T-helper 1 cell (primary cell): ENCODE measurements at places on chromosomes 5 and 9.

- no peak for DNase-seq
These were observed 352.2 kb downstream of the PLK2 start for GRCh38 chr5:58107704-58108103.

- DNase-seq: no peak
These were observed 98.4 kb downstream of the FBXL7 start for GRCh38 chr5:15598294-15598902.

GRCh38 chr5:157554179-157555036 is 21.2 kb downstream of the ADAM19 start:
- DNase-seq: no peak

- peak; percentile 35 for DNase-seq
These were observed 27.9 kb upstream of the RECK start for GRCh38 chr9:36008774-36009300.

DNA sequence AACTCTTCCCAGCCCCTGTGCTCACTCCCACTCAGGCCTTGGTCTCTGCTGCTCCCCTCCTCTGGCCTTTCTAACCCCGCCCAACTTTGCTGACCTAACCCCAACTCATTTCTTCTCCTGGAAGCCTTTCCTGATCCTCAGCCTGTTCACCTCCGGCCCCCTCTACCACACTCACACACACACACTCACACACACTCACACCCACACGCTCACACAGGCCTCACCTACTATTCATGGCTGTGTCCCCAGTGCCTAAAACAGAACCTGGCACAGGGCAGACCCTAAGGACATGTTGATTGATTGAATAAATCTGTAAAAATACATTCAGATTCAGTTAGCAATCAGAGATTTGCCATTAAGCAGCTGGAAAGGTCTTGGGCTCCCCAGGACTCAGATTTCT is 28.5 kb upstream of the LHX2 start:
- no peak for DNase-seq

DNA sequence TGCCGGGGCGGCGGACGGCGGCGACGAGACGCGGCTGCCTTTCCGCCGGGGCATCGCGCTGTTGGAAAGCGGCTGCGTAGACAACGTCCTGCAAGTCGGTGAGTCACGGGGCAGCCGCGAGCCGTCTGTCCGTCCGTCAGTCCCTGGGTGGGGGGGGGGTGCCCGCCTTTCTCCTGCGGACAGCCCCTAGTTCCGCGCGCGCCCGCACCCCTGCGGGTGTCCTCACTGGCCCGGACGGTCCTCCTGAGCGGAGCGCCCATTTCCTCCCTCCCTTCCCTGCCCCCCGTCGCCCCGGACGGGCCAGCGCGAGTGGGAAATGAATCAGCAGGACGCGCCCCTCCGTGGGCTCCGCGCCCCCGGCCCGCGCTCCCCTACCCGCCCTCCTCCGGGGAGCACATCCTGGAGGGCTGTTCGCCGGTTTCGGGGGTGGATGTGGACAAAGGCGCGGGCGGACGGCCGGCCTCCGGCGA is 828 bp downstream of the ZSWIM6 start:
- peak; percentile 43 for DNase-seq

GRCh38 chr5:128536254-128537220 is 1.5 kb downstream of the FBN2 start:
- no peak for DNase-seq

DNA sequence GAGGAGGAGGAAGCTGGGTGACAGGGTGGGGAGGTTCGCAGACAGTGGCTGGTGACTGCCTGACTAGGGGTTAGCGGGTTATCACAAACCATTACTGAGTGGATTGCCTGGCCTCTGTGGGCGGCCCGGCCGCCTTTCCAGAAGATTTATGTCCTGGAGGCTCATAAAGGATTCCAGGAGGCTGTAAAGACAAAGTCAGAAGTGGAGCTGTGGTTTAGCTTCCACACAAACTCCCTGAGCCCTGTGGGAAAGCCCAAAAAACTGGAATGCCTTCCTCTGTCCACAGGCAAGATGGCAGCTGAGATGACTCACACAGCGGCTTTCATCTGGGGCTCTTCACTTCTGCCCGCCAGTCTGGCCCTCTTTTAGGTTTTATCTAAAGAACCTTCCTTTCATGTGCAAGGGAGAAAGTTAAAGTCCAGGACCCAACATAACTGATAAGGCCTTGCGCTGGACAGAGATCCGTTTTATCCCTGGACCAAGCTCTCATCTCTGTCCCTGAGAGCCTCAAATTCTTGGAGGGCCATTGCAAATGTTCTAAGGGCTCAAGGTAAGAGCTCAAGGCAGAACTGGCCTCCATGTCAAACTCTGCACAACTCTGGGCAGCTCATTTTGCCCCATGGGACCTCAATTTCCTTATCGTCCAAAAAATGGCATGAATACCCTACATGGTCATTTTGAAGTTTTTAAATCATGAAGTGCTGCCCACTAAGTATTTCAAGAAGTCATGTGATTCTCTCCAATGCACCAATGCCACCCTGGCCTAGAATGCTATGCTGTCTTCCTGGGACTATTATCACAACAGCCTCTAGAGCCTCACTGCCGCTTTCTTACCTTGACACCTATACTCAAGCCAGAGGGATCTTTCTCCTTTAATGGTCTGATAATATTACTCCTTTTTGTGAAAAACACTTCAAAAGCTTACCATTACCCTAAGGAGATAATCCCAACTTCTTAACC is 249.4 kb upstream of the TRIM32 start:
- DNase-seq: no peak

GRCh38 chr9:130539420-130540223 is 39.8 kb upstream of the FUBP3 start:
- DNase-seq: no peak

DNA sequence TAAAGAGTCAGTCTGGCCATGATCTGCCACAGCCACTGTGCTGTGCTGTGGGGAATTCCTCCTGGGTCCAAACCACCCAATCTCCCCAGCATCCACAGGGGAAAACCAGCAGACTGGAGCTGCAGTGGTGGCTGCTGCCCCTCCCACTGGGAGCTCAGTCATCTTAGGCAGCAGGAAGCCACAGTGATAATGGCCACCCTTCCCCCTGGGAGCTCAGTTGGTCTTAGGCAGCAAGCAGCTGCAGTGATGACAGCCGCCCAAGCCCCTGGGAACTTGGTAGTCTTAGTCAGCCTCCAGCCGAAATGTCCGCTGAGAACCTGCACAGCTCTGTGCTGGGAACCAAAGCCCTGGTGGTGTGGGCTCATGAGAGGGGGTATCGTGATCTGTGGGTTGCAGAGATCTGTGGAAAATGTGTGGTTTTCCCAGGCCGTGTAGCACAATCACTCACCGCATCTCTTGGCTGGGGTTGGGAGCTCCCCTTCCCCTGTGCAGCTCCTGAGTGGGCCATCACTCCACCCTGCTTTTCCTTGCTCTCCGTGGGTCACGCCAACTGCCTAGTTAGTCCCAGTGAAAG is 38.4 kb upstream of the SMIM15 start:
- DNase-seq: no peak

DNA sequence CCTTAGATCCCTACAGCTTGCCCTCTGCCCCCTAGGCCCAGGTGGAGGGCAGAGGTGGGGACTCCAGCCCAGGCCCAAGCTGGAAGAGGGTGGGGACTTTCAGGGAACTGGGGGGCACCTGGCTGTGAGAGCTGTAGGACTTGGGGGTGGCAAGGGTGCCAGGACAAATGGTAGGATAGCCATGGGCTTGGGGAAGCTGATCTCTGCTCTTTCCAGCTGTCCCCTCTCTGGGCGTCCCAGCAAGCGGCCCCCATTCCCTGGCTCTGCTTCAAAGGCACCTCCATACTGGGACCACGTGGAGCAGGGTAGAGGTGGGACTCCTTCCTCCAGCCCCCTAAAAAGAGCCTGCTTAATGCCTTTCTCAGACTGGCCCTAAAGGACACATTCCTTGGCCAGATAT is 385 bp downstream of the LTC4S start:
- DNase-seq: no peak

- no peak for DNase-seq
These were observed 135.4 kb downstream of the RGS3 start for GRCh38 chr9:113598883-113599282.

GRCh38 chr9:127223810-127224177 is 40.8 kb upstream of the GARNL3 start:
- no peak for DNase-seq

DNA sequence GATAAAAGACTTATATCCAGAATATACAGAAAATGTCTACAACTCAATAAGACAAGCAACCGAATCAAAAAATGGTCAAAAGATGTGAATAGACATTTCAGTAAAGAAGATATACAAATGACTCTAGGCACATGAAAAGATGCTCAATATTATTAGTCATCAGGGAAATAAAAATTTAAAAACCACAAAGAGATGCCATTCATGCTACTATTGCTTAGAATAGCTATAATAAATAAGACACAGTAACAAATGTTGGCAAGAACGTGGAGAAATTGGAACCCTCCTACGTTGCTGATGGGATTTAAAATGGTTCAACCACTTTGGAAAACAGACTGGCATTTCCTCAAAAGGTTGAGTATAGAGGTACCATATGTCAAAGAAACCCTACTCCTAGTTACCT is 39.8 kb downstream of the POLK start:
- no peak for DNase-seq

DNA sequence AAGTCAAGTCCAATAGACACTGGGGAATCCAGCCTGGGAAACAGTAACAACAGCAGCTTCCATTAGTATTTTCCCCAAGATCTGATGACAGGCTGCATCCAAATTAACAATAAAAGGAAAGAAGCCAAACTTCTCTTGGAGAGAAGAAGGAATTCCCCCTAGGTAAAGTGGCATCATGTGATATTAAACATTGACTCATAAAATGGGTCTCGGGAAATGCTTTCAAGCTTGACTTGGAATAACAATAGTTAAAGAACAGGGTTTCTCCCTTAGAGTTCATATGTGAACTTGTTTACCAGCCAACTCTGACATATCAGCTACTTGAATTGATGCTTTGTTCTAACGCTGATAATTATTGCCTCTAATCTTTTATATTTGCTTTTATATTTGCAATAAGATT is 45.4 kb downstream of the ENTREP1 start:
- no peak for DNase-seq

DNA sequence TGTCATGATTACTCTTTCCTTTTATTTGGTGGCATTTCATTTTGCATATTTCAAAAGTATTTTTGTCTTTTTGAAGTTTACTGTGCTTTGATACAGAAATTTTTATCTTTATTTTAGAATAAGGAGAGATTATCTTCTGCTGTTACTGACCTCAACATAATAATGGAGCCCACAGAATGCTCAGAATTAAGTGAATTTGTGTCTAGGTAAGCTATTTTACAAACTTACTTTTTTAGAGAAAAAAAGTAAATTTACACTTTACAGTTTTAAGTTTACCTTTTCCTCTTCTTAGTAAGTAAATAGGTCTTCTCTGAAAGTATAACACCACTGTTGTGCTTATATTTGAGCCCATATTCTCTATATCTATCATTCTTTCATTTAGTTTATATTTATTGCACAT is 19.8 kb downstream of the CENPP start:
- DNase-seq: no peak

DNA sequence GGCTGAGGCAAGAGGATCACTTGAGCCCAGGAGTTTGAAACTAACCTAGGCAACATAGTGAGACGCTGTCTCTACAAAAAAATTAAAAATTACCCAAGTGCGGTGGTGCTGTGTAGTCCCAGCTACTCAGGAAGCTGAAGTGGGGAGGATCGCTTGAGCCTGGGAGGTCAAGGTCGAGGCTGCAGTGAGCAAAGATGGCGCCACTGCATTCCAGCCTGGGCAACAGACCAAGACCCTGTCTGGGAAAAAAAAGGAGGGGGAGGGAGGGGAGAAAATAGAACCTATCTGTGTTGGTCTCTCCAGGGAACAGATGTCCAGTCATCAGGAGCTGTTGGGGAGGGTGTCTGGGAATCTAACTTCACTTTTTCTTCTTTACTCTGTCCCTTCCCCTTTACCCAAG is 24.3 kb downstream of the MAT2B start:
- no peak for DNase-seq

GRCh38 chr5:77908787-77909186 is 132.6 kb upstream of the TBCA start:
- no peak for DNase-seq

- DNase-seq: no peak
These were observed 5.1 kb downstream of the TGFBI start for GRCh38 chr5:136033848-136034247.

DNA sequence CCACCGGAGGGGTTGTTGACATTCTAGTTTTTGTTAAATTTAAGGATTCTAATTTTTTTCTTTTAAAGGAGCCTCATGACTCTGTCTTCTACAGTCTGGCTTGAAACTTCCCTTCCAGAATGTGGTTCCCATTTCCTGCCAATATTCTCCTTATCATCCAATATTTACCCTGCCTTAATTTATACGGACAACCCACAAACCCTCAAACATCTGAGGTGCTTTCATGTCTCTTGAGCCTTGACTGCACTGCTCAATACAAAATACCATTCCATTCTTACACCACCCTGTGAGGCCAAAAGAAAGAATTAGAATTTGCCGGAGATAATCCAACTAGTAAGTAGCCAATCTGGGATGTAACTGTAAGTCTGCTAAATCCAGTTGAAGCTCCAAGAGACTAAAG is 346.5 kb downstream of the SPOCK1 start:
- DNase-seq: no peak

DNA sequence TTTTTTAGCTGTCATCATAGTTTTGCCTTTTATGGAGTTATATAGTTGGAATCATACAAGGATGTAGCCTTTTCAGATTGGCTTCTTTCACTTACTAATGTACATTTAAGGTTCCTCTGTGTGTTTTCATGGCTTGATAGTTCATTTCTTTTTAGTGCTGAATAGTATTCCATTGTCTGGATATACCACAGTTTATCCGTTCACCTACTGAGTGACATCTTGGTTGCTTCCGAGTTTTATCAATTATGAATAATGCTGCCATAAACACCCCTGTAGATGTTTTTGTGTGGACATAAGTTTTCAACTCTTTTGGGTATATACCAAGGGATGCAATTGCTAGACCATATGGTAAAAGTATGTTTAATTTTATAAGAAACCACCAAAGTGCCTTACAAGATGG is 136.3 kb downstream of the NR3C1 start:
- DNase-seq: no peak

DNA sequence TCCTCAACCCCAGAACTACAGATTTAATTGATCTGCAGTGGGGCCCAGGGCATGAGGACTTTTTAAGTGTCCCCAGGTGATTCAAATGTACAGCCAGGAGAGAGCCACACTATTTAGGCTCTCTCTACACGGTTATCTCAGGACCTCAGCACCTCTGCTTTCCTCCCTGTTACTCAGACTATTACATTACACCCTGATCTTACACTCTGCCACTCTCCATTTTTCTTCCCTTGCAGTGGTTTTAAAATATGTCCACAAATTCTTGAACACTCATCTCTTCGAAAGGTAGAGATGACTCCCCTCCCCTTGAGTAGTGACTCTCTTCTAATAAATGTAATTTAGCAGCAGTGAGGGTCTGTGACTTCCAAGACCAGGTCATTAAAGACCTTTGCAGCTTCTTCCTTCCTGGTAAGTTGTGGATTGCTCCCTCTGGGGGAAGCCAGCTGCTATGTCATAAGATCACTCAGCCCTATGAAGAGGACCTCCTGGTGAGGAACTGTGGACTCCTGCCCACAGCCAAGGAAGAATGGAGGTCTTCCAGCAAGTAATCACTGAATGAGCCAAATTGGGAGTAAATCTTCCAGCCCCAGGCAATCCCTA is 87.5 kb upstream of the SSBP2 start:
- DNase-seq: peak; percentile 17

- DNase-seq: no peak
These were observed 131.5 kb upstream of the GRHPR start for GRCh38 chr9:37290940-37291485.
